RWPE1 (cell line): ENCODE measurements at places on chromosomes 12 and 14.
A peak's percentile ranks its signal among the peaks of the same experiment; 100 is the strongest.

- DNase-seq: no peak
These were observed 62.5 kb upstream of the PTPRR start for GRCh38 chr12:70982991-70983390.

GRCh38 chr12:3032770-3033538, 44.2 kb upstream of the TSPAN9 start:
- DNase-seq: no peak

GRCh38 chr12:109562871-109563270, 10.4 kb downstream of the MMAB start:
- DNase-seq: no peak

DNA sequence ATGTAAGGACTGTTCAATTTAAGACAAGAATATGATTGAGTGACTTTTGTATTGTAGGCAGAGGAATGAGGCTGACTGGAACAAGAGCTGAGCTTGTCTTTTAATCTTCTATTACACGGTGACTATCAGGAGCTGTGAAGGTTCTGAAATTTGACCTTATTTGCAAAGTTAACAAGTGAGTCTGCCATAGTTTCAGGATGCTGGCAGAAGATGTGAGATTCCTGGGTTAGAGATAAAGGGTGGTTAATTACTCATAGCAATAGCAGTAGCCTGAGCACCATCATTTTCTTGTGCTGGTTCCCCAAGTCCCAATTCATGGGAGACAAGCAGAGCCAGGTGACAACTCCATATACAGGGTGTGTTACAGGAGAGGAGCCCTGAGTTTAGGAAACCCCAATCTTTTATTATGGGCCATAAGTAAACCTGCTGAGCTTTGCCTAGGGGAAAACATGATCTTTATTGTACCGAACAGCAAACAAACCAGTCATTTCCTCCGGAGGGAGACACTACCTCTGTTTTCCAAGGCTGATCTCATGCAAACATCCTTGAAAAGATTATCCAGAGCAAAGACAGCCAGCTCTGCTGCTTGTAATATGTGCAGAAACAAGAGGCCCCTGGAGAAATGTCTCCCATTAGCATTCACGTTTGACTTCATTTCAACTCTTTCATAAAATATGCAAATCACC, 51.7 kb upstream of the DDX11 start:
- no peak for DNase-seq

DNA sequence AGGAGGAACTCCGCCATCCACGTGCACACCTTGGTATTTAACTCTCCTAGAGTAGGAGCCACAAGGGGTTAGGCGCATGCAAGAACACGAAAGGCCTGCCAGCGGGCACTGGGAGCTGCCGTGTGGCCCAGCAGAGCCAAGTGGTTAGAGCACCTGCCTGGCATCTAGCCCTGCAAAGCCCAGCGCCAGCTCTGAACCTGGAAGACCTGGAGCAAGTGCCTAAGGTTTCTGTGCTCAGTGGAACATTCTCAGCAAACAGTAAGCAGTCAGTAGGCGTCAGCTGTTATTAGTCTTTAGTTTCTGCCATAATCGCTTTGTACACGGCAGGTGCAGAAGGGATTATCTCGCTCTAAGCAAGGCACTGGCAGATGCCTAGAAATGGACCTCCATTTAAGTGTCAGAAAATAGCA, 55.4 kb downstream of the SETD3 start:
- DNase-seq: no peak

- DNase-seq: no peak
These were observed 11.9 kb upstream of the KLRB1 start for GRCh38 chr12:9619411-9620179.

DNA sequence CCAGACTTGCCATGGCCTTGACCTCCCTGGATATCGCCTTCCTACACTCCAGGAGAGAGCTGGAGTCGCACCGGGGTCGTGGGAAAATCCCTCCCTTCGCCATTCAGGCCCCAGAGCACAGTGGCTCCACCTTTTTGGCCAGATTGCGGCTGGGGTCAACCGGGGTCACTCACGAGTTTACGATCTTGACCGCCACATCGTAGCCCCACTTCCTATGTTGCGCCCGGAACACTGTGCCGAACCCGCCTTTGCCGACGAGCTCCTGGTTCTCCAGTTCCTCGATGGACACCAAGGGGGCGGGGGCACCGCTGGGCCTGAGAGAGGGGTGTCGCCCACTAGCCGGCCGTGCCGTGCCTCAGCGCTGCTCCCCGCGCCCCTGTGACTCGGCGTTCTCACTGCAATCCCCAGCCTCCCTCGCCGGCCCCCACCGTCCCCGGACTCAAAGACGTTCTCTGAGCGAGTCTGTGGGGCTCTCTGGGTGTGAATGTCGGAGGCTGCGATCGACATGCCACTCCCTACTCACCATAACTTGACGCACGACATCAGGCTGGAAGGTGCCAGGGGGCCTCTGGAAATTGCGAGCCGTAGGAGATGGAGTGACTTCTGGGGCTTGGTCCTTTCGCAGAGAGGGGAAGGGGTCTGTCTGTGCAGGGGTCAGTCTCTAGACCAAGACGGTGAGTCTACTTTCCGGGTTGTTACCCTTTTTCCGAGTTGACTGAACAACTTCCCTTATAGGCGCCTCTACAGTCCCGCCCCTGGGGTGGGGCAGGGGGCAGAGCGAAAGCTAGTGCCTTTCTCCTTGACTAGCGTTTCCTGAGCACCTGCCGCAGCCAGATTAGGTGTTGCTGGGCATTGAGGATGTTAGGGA, at the start of gene RIPK3:
Gene RIPK3 (minus strand): TSS at position 708 of the 868 bp plus-strand sequence. CDS start 165 bp downstream, at position 543.
- no peak for DNase-seq

DNA sequence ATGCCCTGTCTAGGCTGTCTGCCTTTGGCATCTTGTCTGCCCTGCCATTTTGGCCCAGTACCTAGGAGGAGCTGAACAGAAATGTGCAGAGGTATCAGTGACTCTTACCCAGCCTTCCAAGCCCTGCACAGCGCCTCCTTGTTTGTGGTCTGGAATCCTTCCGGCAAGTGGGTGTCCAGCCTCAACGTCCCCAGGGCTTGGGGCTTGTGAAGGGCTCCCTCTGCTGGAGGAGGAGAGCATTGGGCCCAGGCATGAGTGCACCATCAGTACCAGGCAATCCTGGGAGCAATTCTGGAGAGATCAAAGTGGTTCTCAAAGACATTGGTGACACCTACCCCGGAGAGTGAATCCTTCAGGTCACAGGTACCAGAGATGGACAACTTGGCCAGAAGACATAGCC, 2.4 kb upstream of the TCL1B start:
- no peak for DNase-seq

- no peak for DNase-seq
These were observed 35.5 kb downstream of the CRACR2A start for GRCh38 chr12:3717283-3717898.

- no peak for DNase-seq
These were observed 160.8 kb downstream of the FOXN3 start for GRCh38 chr14:89256283-89256682.

DNA sequence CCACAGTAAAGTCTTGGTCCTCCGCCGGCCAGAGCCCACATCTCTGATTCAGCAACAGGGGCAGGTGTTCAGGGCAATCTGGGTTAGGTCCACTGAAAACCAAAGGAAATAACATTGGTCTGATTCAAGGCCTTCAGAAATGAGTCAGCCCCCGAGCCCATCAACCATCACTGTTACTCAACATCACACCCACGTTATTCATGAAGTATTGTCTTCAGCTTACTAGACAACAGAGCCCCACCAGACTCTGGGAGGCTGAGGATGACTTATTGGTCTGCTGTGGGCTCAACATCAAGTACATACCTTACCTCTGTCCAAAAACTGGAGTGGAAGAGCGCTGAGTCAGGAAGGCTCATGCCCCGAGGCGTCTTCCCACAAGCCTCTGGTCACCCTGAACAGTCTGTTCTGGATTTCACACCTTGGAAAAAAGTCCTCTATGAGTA, 97.5 kb downstream of the ZFP36L1 start:
- peak; percentile 100 for DNase-seq

DNA sequence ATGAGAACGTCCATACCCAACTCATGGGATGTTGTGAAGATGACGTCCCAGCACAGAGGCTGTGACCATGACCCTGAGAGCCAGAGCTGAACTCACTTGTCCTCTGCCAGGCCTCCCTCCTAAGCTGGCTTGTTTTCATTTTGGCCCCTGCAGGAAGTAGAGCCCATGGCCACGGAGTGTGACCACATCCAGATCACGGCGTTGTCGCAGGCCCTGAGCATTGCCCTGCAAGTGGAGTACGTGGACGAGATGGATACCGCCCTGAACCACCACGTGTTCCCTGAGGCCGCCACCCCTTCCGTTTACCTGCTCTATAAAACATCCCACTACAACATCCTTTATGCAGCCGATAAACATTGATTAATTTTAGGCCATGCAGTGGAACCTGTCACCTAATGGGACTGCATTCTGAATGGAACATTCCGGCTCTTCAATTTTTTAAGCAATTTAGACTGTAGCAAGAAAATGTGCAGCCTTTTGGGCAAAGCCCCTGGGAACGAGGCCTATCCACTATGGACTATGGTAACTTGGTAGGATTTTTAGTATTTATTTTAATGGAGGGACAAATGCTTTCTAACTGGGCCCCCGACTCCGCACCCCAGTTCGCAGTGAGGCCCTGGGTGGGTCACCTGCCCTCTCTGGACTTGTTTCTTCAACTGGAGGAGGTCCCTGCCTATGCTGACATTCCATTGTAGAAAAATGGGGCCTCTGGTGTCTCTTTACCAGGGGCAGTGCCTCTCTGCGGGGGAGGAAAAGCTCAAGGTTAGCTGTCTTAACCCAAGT, 19.6 kb downstream of the OTUB2 start:
- no peak for DNase-seq

DNA sequence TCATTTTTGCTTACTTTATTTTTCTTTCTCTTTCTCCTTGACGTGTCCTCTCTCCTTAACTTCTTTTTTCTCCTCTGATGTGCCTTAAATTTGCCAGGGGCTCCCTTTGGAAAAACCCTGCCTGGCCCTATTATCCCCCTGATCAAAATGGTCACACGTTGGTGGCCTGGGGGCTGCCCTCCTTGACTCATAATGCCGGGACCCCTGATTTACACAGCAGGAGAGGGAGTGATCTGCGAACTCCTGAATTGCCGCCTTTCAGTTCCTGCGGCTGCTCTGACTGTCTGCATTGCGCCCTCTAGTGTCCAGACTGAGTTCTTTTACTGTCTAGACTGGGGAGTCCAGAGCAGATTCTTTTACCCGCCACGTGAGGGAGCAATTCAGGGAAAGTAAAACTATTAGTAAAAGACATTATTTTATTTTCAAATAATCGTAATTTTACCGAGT, 44.8 kb upstream of the GZMB start:
- DNase-seq: peak; percentile 77

- no peak for DNase-seq
These were observed 9.9 kb upstream of the FICD start for GRCh38 chr12:108505129-108505528.

GRCh38 chr12:87094356-87094755, 838.2 kb upstream of the MGAT4C start:
- no peak for DNase-seq

DNA sequence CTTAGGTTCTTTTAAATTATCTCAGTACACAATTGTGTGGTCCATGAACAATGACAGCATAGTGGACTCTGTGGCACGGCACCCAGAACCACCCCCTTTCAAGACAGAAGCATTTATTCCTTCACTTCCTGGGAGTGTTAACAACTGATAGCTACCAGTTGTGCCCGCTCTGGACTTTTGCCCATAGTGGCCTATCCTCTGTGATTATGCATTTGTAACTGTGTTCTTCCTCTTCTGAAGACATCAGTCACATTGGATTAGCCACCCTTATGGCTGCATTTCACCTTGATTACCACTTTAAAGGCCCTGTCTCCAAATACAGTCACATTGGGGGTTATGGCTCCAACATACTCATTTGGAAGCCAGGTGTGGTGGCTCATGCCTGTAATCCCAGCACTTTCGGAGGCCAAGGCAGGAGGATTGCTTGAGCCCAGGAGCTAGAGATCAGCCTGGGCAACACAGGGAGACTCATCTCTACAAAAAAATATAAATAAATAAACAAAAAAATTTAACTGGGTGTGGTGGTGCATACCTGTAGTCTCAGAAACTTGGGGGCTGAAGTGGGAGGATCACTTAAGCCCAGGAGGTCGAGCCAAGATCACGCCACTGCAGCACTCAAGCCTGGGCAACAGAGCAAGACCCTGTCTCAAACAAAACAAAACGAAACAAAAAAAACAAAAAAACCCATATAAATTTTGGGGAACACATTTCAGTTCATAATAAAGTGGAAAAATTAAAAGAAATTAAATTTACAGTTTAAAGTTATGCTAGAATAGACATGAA, 27.6 kb upstream of the PHC1 start:
- no peak for DNase-seq

DNA sequence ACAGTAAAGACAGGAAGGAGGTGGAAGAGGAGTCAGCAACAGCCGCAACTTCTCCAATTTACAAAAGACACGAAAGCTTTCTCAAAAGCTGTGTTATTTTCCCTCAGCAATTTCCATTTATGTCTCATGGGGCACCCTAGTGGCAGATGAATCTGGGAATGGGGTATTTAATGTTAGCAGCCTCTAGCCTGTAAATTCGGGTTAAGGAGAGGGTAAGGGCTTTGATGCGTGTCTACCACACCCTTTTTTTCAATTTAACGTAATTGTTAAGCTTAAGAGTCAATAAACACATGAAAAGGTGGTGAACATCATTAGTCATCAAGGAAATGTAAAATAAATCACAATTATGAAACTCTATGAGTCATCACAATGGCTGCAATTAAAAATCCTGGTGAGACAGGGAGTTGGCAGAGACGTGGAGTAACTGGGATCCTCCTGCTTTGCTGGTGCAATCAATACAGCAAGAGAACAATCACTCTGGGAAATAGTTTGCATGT, 986.4 kb downstream of the AACS start:
- DNase-seq: peak; percentile 84

DNA sequence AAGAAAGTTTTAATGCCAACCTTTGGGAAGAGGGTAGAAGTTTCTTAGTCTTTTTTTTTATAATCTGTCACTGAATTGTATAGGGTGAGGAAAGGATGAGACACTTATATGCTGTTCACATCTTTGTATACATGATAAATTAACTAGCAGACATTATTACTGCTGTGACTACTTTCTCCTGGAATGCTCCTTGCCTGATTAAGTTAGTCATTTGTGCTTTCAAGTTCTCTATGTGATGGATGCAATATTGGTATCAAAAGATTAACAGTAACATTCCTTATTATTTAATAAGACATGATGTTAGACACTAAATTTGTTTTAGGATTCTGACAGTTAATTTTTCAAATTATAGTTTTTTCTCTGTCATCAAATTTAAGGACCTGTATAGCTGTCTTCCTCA, 223.4 kb upstream of the GARIN2 start:
- peak; percentile 20 for DNase-seq

- DNase-seq: no peak
These were observed 37.7 kb downstream of the ADAM21 start for GRCh38 chr14:70489579-70490200.

DNA sequence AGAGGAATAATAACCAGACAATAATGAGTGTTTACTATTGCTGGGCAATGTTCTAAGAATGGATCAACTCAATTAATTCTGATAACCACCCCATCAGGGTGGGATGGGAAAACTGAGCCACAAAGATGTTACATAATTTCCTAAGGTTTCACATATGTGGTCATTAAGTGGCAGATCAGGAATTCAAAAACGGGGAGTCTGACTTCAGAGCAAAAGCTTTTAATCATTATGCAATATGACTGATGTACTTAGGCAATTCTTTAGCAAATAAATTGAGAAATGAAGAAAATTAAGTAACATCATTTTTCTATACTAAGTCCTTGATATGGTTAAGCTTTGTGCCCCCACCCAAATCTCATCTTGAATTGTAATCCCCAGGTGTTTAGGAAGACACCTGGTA, 53.4 kb downstream of the PLCZ1 start:
- DNase-seq: no peak

- peak; percentile 10 for DNase-seq
These were observed 206.7 kb downstream of the KIF21A start for GRCh38 chr12:39235990-39236767.
